ENCODE measurements at places on chromosomes 5 and 9. TPM values are rescaled to one million over a fixed set of nuclear protein-coding genes. Genes with fewer than 3 reads are reported as not detected.

Gene PCA3
- polyA plus RNA-seq, result 3.6 TPM

Gene STC2
- polyA plus RNA-seq, result 2.0 TPM

Gene OR1J2
- polyA plus RNA-seq, result not detected

Gene FCN2
- not detected for polyA plus RNA-seq

Gene CLIC3
- not detected for polyA plus RNA-seq

Gene ZNF366
- not detected for polyA plus RNA-seq

Gene MTAP
- polyA plus RNA-seq, result 4.0 TPM

Gene TAF1L
- not detected for polyA plus RNA-seq

Gene BTNL3
- polyA plus RNA-seq, result not detected

Gene RABEPK
- 21.6 TPM for polyA plus RNA-seq

Gene ADAMTS2
- not detected for polyA plus RNA-seq

Gene ARL14EPL
- polyA plus RNA-seq, result not detected

Gene PTGDS
- polyA plus RNA-seq, result 135 TPM

Gene STK32A
- 12.6 TPM for polyA plus RNA-seq

Gene WDR41
- 83.0 TPM for polyA plus RNA-seq

Gene LHX3
- not detected for polyA plus RNA-seq

Gene PCAT7
- polyA plus RNA-seq, result 0.53 TPM

Gene SRD5A1
- polyA plus RNA-seq, result 17.3 TPM

Gene SREK1
- 37.2 TPM for polyA plus RNA-seq

Gene PFN3
- polyA plus RNA-seq, result not detected
